ENCODE measurements at places on chromosomes 12 and 14.

DNA sequence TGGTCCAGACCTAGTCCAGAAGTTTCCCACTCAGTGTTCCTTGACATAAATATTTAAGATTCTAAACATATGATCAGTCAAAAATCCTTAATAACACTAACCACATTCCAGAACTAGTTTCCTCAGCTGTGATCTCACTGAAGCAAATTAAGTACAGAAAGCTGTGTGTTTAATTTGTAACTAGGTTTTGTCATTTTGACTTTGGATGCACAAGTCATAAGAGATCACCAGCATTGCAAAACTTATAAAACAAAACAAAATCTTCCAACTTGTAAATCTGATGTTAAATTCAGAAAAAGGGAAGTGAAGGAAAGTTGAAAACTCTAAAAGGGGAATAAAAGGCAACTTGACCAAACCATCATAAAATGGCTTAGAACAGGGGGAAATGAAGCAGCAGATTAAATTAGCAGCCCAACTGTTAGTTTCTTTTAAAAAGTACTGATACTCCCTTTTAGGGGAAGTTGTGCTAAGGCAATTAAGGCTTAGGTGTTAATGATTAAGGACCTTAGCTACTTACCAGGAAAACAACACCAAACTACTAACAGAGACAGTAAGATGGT, 56.6 kb downstream of the SH2B3 start:
- no peak for DNase-seq

DNA sequence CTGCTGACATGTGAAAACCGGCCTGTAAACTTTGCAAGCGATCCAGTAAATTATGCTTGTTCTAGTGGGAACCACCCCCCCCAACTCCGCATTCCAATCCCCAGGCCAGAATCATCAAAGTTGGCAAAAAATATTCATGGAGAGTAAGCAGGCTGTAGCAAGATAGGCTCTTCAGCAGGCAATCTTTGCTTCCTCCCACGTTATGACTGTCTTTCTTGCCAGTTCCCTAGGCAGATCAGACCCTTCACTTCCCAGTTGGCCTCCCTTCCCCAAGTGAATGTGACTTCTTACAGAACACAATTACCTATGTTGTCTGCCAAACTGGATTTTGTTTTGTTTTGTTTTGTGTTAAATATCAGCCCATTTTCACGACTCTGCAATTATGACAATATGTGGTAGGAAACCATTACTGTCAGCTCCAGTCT, 1.2 kb upstream of the PTGER2 start:
- DNase-seq, result no peak

DNA sequence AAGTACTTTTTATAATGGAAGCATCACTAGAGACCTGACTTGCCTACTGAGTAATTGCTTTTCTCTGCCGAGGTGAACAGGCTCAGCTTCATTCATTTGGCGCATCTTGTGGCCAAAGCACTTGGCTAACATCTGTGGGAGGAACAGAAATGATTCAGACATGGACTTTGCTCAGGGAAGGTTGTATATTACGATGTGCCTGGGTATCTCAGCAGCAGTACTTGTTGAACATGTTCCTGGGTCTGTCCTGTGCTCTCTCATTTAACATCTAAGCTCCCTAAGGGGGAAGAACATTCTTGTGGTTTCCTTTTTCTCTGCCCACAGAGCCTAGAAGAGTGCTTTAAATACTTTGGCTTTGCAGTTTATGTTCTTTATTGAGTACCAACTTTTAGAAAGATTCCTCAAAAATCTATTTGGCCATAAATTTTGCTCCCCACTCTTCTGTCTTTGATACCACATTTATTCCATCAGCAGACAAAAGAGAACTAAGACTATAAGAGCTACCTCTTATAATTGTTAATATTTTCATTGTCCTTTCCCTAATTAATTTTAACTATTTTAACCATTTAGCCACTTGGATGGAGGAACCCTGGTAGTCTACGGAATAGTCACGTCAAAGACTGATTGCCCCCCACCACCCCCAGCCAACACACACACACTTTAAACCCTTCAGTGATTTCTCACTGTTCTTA, 101.2 kb upstream of the EGLN3 start:
- DNase-seq, result no peak

DNA sequence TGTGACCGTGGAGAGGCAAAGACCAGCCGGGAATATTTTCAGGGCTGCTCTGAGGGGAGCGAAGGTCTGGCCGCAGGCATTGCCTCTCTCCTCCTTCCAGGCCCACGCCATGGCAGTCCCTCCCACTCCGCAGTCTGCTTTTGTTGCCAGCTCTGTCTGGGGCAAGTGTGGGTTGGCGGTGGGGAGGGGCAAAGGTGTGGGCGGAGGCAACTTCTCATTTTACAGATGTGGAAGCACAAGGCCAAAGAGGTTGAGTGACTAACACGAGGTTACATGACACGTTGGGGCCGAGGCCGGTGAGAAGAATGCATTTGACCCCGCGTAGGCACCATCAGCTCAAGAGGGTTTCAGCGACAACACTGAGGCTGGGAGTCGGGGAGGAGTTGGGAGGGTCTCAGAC, 6.1 kb upstream of the FAIM2 start:
- no peak for DNase-seq

DNA sequence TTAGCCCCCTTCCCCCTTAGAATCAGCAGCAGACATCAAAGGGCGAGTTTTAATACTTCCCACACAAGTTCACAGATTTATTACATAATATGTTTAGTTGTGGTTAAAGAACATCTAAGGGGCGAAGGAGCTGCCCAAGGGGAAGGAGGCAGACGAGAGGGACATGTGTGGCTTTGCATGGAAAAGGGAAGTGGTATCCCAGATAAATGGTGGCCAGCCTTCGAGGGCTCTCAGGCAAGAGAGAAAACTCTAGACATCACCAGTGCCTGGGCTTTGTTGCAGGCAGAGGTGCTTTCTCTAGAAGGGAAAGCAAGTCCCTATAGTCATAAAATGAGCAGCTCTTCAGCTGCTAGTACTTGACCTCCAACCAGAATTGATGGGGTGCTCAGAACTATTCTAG, 121.2 kb downstream of the CACNA1C start:
- no peak for DNase-seq

DNA sequence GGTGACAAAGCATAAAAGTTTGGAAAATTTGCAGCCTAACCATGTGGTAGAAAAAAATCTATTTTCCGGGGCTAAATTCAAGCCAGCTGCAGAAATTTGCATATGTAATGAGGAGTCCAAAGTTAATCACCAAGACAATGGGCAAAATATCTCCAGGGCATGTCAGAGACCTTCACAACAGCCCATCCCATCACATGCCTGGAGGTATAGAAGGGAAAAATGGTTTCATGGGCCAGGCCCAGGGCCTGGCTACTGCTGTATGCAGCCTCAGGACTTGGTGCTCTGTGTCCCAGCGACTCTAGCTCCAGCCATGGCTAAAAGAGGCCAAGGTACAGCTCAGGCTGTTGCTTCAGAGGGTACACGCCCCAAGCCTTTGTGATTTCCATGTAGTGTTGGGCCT, 655.8 kb upstream of the MGAT4C start:
- no peak for DNase-seq

DNA sequence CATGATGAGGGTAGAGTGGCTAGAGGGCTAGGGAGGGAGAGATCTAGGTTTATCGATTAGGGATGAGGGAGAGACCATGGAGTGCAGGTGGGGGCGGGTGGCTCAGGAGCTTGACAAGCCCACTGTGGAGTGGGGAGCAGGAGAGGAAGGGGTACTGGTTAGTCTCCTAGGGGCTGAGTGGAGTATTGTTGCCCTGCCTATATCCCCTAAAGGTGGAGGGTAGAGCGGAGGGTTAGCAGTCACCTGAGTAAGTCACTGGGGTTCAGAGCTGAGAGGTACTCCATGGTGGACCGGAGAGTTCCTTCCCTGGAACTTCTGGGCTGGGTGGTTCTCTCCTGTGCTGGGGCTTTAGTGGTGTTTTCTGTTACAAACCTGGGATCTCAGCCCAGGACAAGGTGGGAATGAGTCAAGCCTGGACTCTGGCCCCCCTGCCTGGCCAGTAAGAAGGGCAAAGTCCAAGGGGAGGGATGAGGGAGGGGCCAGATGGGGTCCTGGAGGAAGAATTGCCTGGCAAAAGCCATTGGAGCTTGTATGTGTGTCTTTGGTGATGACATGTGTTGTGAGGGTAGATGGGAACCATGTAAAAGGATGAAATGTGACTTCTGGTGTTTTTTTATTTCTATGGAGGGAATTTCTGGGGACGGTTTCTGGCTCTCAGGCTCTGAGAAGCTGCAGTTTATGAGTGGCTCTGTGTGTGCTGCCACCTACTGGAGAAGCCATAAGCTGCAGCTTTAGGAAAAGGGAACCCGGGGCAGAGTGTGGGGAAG, at the start of gene CIDEB:
Gene CIDEB (minus strand): TSS at position 403 of the 767 bp plus-strand sequence. CDS start 119 bp downstream, at position 284.
- peak; percentile 75 for DNase-seq

DNA sequence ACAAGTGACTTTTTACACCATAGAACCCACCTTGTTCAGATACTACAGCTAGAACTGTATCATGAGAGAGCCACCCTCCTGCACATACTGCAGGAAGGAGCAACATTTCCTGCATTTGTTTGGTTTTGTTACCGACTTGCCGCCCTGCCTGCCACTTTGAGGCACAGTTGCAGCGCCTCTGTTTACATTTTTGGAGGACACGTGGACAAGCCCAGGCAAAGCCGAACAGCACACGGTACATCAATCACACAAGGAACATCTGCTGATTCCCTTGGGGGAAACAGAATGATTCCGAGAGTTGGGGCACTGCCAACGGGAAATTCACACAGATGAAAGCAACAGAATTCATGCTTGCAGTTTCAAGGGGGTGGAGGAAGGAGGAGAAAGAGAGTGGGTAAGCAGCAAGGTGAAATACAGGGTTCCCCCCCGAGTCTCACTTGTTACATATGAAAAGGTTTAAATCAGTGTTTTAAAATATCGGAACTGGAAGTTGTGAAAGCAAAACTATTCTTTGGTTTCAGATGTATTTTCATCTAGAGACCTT, 110.7 kb downstream of the BTG1 start:
- DNase-seq, result no peak

- DNase-seq, result no peak
Observed at GRCh38 chr14:87278415-87278814, 714.6 kb downstream of the GALC start.

- no peak for DNase-seq
Observed at GRCh38 chr14:103556946-103557758, 5.3 kb downstream of the BAG5 start.

- no peak for DNase-seq
Observed at GRCh38 chr14:100777818-100778525, 47.9 kb upstream of the MEG3 start.

GRCh38 chr14:90632451-90632850, 183.8 kb downstream of the TTC7B start:
- DNase-seq, result no peak

DNA sequence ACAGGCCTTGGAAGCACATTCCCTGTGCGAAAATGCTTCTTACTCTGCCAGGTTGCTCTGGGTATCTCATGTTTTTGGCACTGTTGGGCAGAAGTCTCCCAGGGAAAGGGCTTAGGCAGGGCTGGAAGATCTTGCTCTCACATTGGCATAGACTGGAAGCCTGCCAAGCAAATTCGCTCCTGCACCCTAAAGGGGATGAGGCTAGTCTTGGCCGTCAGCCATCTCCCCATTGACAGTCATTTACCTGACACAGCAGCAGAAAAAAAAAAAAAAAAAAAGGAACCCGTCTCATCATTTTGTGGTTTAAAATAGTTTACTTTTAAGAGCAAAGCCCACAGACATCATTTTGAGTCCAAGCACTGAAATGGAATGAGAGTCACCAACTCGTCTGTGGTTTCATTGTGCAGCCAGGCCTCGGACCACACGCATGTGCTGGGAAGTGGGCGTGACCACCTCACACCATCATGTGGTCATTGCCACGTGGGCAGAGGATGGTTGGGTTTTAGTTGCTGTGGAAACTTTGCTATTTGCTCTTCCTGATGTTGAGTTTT, 84.8 kb downstream of the NRXN3 start:
- DNase-seq, result no peak

- DNase-seq, result no peak
Observed at GRCh38 chr14:54803926-54804537, 98.6 kb downstream of the GCH1 start.
